ENCODE measurements at places on chromosomes 4 and X. TPM values are rescaled to one million over a fixed set of nuclear protein-coding genes. Genes with fewer than 3 reads are reported as not detected.

The SH3RF1 gene
- total RNA-seq, result 29.8 TPM

The VCX gene
- not detected for total RNA-seq

The VCX3B gene
- total RNA-seq, result not detected

The ITGB1BP2 gene
- 3.0 TPM for total RNA-seq

The NSUN7 gene
- total RNA-seq, result not detected

The CXCL3 gene
- not detected for total RNA-seq

All from IMR-90 (cell line).